Tibial artery (tissue), 4 donors: ENCODE measurements at places on chromosomes 7 and 10.
A peak's percentile ranks its signal among the peaks of the same experiment; 100 is the strongest.

DNA sequence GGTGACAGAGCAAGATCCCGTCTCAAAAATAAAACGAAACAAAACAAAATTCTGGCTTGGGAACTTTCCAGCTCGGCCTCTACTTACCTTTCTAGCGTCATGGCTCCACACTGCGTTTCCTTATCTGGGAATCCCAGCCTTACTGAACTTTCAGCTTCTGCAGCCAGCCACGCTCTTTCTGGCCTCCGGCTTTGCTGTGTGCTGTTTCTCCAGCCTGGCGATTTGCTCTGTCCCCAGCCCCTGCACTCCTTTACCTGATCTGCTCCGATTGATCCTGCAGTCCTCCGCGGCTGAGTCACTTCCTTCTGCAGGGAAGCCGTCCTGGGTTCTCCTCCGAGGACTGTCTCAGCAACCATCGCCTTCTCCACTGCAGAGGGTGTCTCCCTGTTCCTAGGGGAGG is 71.0 kb upstream of the FAM171A1 start:
- no peak for DNase-seq

DNA sequence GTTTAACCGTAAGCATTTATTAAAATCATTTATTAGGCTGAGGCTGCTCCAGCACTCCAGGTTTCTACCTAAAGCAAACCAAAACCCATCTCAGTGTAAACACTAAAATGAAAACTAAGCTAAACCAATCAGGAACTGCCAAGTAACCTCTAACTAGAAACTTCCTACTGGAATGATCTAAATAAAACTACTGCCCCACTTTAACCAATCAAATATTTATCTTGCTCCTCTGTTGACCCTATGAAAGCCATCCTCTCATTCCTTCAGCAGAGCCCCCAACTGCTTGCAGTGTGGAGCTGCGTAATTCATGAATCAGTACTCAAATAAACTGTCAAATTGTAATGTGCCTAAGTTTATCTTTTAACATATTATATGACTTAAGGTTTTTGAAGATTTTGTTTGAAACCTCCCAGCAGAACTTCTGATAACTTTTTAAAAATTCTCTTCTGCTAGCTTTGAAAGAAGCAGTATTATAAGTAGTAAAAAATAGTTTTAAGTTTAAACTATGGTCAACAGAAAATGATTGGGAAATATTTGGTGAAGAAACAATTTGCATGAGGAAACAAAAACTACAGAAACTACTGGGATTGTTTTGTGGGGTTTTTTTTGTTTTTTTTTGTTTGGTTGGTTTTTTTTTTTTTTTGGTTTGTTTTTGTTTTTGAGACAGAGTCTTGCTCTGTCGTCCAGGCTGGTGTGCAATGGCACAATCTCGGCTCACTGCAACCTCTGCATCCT is 47.4 kb downstream of the GPR37 start:
- no peak for DNase-seq

DNA sequence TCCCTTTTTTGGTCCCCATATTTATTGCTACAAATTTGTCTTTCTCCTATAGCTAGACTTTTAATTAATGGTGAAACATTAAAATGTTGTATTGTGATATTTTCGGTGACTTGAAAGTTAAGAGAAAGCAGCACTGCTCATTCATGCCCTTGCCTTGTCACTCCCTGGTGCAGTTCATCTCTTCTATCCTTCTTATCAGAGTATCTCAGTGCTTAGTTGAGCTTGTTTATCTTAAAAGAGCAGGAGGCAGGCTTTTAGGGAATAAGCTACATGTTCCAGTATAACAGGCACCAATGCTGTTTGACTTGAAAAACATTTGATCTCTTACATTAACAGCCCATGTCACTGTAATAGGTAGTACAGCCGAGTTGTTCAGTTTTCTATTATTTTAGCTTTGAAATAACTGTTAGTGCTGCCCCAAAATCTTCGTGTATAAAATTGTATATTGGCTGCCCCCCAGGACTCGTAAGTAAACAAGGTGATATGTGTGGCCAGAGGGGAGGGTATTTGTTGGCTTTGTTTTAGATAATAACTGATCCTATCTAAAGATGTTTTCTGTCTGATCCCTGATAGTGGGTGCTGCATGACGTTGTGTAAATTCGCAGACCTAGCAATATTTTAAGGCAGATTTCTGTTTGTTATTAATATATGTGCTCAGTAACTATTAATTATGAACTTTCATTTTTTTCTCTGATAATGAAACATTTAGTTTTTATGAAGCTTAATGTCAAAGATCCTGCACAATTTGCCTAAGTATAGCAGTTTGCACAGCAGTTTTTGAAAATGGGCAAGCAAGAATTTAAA is 96.5 kb downstream of the BTRC start:
- DNase-seq: no peak

GRCh38 chr7:134660961-134661376 is 14.3 kb downstream of the BPGM start:
- DNase-seq: no peak

- no peak for DNase-seq
These were observed 256.1 kb upstream of the C7orf33 start for GRCh38 chr7:148334441-148334956.

GRCh38 chr10:129096065-129096984 is 370.7 kb upstream of the MGMT start:
- DNase-seq: peak; percentile 77

DNA sequence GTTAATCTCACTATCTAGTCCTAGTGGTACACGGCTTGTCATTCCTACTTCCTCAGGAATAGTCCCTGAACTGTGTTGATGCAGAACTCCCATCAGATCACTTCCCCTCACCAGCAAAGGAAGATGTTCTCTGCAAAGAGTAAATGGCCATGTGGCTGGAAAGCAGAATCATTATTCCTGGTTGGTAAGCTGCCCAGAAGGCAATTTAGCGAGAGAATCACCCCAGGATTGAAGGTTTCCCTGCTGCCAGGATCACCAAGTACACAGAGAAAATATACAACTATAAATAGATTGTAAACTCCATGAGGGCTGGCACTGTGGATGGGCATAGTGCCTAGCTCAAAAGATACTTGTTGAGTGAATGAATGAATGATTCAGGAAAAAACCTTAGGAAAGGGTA is 115.0 kb downstream of the GFRA1 start:
- DNase-seq: no peak

DNA sequence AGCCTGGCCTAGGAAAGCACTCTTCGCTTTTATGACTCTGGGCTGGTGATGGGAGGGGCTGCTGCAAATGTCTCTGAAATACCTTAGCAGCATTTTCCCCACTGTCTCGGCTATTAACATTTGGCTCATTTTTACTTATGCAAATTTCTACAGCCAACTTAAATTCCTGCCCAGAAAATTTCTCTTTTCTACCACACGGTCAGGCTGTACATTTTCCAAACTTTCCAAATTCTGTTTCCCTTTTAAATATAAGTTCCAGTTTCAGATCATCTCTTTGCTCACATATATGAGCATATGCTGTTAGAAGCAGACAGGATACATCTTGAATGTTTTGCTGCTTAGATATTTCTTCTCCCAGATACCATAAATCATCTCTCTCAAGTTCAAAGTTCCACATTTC is 332.3 kb downstream of the ADK start:
- DNase-seq: no peak

- no peak for DNase-seq
These were observed 349.2 kb upstream of the PRKCQ start for GRCh38 chr10:6929148-6929830.

DNA sequence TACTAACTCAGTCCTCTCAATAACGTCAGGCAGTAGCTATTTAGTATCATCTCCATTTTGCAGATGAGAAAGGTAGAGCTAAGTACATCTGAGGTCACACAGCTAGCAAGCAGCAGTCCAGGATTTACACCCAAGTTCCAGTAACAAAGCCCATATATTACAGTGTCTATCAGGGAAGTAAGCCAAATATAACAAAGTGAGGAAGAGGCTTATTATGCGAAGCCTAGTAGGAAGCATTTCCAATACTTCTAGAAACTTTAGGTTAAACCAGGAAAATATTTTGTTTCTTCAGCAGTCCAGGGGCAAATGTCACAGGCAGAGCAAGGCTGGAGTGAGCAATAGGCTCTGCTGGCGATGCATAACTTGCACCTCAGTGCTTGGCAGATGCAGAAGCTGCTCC is 53.9 kb downstream of the NOC3L start:
- DNase-seq: no peak

DNA sequence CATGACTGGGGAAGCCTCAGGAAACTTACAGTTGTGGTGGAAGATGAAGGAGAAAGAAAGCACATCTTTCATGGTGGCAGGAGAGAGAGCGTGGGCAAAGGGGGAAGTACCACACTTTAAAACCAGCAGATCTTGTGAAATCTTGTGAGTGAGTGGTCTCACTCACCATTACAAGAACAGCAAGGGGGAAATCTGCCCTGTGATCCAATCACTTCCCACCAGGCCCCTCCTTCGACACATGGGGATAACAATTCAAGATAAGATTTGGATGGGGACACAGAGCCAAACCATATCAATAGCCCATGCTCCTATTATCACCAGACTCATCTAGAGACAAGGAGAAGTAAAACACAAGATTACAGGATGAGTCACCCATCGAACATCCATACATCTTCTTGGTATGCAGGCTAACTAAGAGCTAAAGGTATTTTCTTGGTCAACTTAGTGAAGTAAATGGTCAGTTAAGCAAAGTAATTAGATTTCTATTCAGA is 55.3 kb upstream of the YAE1 start:
- no peak for DNase-seq

- DNase-seq: no peak
These were observed 1262.6 kb upstream of the SORCS1 start for GRCh38 chr10:108427146-108427545.

- no peak for DNase-seq
These were observed 52.6 kb downstream of the CAV1 start for GRCh38 chr7:116577320-116577871.

DNA sequence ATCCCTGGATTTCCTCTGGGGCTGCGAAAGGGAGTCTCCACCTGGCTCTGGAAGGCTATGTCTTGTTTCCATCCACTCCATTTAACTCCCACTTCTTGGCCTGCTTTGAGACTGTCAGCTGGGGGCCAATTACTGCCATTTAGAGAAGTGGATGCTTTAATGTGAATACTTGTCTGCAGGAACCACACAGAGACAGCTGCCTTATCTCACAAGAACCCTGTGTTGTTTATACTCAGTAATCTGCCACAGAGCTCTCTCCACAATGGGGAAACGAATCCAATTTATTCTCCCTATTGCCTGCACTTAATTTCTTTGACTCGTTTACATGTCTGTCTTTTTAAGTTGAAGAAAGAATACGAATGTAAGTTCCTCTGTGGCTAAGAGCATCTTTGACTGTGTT is 787.0 kb upstream of the C7orf33 start:
- no peak for DNase-seq

DNA sequence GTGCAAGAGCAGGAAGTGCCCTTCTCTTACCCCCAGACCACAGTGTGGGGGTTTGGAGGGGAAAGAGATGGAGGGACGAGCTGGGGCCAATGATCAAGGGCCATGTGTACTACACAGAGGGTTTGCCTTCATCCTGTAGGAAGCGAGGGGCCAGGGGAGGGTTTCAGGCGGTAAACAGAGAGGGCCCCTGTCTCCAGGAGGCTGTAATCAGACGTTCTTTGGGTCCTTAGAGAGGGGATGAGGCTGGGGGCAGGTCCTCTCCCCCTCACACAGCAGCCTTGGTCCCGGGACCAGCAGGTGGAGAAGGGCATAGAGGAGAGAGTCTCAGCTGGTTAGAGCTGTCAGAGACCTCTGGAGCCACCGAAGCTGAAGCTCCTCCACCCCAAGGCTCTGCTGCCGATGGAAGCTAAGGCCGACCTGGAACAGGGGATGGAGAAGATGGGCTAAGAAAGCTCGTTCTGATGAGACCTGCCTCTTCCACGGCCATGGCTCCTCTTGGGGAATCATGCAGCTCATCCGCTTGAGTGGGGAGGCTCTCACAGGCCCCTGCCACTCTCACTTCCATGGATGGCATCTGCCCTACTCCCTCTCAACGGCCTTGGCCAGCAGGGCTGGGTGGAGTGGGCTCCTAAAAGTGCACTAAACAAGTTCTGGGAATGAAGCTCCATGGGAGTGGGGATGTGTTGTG is 3.5 kb downstream of the LOXL4 start:
- no peak for DNase-seq

- DNase-seq: no peak
These were observed 76.9 kb downstream of the PRKCQ start for GRCh38 chr10:6503171-6503570.

DNA sequence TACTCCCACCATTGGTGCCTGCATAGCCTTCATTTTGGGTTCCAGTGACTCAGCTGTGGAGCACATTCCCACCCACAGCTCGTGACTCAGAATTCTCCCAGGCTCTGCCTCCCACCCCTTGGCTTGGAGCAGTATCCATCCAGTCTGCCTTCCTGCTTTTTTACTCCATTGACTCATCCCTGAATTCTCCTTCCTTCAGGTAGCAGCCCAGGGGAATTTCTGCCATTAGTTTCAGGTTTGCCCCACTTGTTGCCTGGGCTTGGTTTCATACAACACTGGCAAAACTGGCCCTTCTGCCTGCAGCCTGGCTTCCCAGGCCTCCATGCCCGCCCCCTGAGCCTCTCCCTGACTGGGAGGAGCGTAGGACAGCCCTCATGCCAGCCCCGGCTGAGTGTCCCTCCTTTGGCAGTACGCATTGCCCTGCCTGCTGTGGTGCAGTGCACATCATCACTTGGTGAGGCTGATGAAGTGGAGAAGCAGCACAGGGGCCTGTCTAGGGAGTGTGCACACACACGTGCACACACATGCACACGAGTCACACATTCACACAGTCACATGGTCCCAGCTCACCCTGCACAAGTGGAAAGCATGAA is 55.0 kb downstream of the SNX10 start:
- DNase-seq: no peak

DNA sequence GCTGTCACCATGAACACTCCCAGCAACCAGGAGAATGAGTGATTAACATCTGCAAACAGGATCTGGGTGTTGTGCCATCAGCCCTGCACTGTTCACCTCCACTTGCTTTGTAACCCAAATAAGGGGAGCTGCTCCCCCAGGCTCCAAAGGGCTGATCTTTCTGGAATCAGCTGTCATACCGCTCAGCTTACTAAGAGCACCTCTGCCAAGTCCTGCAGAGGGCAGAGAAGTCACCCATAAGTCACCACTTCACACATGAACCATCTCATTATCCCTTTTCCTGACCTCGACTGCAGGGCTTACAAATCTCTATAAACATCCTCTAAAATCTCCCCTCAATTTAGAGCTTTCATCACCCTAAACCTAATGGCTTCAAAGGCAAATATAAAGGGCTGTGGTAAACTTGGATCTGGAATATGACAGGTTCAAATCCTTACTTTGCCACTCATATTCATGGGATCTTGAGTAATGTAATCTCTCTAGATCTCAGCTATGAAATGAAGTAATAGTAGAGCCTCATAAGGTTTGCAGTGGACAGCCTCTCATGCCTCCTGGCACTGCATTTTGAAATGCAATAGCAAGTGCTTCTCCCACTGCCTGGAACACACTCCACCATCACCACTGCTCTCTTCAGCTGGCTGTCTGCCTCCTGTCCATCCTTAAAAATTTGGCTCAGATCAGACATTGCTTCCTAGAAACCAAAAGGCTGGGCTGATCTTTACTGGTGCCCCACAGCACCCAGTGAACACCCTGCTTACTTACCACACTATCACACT is 38.8 kb downstream of the ERLIN1 start:
- no peak for DNase-seq

DNA sequence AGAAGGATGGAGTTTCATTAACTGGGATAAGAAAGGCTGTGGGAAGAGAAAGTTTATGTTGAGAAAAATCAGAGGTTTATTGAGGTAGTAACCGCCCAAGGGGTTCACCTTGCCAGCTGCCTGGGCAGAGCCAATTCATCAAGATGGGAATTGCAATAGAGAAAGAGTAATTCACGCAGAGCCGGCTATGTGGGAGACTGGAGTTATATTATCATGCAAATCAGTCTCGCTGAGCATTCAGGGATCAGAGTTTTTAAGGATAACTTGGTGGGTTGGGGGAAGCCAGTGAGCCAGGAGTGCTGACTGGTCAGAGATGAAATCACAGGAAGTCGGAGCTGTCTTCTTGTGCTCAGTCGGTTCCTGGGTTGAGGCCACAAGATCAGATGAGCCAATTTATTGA is 70.6 kb downstream of the MALRD1 start:
- no peak for DNase-seq
